ENCODE measurements at places on chromosomes 7 and 10. TPM values are rescaled to one million over a fixed set of nuclear protein-coding genes. Genes with fewer than 3 reads are reported as not detected.

- no peaks in the 10 kb centered on the region for H3K36me3 ChIP-seq
- no peak overlapping the region for H3K27ac ChIP-seq
- H3K4me3 ChIP-seq: no peak overlapping the region
- peaks cover 33% of the 10 kb centered on the region for H3K27me3 ChIP-seq
- H3K4me1 ChIP-seq: no peaks in the 10 kb centered on the region
Measured at GRCh38 chr10:93816123-93816747, 58.5 kb downstream of the LGI1 start.

DNA sequence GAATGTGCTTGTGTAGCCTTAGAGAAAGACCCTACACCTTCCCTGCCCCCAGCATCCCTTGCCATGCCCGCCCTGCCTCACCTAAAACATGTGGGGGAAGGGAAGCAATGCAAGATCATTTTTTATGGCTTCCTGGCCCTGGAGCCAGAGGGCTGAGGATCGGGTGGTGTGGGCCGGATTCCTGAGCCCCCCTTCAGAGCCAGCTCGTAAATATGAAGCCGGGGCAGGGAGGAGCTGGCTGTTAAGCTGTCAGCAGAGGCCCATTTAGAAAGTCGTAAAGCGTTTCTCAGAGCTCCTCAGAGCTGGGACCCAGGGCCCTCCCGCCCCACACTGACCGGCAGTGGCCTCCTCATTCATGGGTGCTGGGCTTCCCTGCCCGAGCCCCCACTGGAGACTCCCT lies 23.9 kb downstream of the UNC5B start:
- DNase-seq: no peak
- no peaks in the 10 kb centered on the region for H3K4me1 ChIP-seq
- peaks cover 2% of the 10 kb centered on the region for H3K27me3 ChIP-seq
- H3K4me3 ChIP-seq: no peak overlapping the region

GRCh38 chr10:131928248-131929095 lies 27.7 kb downstream of the PPP2R2D start:
- H3K27ac ChIP-seq: peak overlapping the region; percentile 72
- peak; percentile 55 for DNase-seq
- H3K36me3 ChIP-seq: peaks cover 34% of the 10 kb centered on the region
- H3K4me1 ChIP-seq: peaks cover 63% of the 10 kb centered on the region

DNA sequence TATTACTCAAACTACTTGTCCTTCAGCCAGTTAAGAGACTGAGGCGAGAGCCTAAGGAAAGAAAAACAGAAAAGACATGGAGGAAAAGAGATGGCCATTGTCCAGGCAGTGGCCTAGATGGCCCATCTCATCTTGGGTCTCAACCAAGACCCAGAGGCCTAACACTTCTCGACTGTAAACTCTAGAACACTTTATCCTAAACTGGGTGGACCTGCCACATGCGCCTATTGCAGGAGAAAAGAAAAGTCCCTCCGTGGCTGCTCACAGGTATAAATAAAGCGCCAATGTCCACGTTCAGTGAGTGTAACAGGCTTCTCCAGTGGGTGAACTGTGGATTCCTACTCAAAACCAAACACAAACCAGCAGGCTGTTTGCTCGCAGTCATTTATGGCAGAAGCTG lies 92.7 kb upstream of the DDC start:
- H3K4me1 ChIP-seq: peaks cover 63% of the 10 kb centered on the region
- H3K4me3 ChIP-seq: no peak overlapping the region
- H3K27ac ChIP-seq: no peak overlapping the region
- peaks cover 8% of the 10 kb centered on the region for H3K27me3 ChIP-seq

Gene CASD1
- 10.6 TPM for total RNA-seq

Gene PIK3CG
- 55.6 TPM for total RNA-seq

Gene MTURN
- total RNA-seq: 1.1 TPM

All from activated CD8-positive, alpha-beta T cell treated with anti-CD3 and anti-CD28 coated beads, Interleukin-2, amount 10 ng/mL, durations not matched to agents 7 days and 5 days (primary cell).